ENCODE measurements at places on chromosomes 4 and X.

DNA sequence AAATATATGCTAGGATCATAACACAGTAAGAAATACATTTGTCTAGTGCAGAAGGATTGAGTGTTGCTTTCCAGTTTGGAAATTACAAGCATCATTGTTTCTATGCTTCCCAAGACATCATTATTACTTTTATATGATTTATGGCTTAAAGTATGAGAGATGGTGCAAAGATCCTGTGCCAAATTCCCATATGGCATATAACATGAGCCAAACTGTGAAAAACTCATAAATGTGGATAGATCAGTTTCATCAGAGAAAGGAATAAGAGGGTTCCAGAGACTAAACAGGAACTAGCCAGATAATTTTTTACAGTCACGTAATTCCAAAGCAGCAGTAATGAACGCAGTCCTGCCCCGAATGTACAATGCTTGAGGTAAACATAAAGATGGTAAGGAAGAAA, 126.3 kb downstream of the PRDM5 start:
- no peak for DNase-seq

GRCh38 chr4:24924309-24924781, 11.5 kb upstream of the CCDC149 start:
- DNase-seq: no peak

GRCh38 chr4:189092581-189092980, 848.1 kb upstream of the FRG1 start:
- no peak for DNase-seq

DNA sequence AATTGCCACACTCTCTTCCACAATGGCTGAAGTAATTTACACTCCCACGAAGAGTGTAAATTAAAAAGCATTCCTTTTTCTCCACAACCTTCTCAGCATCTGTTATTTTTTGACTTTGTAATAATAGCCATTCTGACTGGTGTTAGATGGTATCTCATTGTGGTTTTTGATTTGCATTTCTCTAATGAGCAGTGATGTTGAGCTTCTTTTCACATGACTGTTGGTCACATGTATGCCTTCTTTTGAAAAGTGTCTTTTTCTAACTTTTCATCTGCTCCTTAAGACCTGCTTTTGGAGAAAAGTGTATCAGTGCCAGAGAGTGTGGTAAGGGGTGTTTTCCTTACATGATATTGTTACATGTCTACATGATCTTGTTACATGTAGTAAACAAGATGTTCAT, 25.7 kb downstream of the GUCY1A1 start:
- DNase-seq: no peak

GRCh38 chr4:38470735-38471262, 193.2 kb upstream of the KLF3 start:
- peak; percentile 22 for DNase-seq

DNA sequence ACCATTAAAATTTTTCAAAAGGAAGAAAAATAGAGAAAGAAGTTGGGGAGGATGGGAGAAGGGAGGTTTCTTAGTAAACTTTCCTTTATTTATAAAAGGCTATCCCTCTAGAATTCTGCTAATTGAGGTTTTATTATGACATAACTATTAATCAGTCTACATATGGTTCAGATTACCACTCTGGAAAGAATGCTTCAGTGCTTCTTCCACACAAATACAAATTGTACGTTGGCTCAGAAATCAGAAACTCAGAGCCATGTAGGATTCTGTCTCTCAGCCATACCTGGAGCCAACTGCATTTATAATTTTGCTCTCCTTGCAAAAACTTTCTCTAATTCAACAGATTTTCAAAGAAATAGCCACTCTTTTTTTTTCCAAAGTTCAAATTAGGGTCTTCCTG, 37.1 kb downstream of the SRPX start:
- no peak for DNase-seq

GRCh38 chrX:20500171-20500865, 233.6 kb upstream of the RPS6KA3 start:
- no peak for DNase-seq

DNA sequence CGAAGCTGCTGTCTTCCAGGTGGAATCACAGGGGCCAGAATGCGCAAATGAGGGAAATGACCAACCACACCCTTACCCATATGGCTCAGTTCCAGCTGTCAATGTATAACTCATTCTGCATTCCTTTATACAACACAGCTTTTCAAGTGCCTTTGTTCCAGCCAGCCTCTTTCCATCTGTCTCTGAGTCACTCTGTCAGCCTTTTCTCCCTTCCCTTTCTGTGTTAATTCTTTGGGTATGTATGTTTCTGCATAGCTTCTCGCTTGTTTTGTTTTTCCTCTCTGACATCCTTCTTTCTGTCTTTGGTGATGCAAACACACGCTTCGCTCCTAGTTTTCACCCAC, 54.5 kb downstream of the RS1 start:
- peak; percentile 89 for DNase-seq

DNA sequence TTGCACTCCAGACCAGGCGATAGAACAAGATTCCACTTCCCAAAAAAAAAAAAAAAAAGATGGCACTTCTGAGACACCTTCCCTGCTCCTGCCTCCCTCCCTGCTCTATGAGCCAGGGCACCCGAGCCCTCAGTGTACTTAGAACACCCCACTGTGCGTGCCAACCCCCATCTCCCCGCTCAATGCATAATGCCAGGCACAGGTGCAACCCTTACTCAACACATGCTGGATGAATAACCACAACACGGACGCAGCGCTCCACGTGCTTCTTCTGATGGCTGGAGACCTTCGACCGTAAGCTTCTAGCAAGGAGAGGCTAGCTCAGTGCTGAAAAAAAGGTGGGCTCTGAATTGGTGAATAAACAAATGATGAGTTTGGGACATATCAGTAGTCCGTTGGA, 19.9 kb upstream of the IRAK1 start:
- no peak for DNase-seq

- DNase-seq: peak; percentile 39
These were observed 702 bp upstream of the CDKN2AIP start for GRCh38 chr4:183443655-183444213.

DNA sequence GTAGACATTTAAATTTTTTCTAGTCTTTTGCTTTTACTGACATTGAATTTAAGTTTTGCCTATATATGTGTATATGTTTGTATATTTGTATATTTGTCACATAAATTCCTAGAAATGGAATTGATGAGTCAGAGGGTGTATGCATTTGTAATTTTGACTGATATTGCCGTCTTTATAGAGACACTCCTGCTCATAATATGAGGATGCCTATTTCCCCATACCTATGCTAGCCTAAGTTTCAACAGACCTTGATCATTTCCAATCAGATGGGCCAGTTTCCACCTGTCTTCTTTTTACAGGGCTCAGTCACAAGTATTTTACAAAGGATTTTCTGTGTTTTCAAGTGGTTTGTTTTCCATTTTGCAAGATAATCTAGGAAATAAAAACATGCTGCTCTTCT, 10.8 kb downstream of the PDLIM5 start:
- DNase-seq: peak; percentile 52

DNA sequence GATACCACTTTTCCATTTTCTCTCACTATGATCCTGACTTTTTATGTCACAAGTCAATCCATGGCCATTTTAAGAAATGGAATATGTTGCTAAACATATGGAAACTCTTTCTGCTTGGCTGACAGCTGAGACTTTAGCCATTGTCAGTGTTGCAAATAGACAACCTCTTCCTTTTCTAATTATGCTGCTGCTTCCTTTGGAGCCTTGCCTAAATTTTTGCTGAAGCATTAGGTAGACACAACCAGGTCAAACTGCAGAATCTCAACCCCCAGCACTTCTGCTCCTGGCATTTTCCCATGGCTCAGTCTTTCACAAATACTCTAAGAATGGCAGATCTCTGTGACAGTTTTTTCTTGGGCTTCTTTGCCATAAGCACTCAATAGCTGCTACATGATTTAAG, 543.3 kb downstream of the GRID2 start:
- DNase-seq: no peak

DNA sequence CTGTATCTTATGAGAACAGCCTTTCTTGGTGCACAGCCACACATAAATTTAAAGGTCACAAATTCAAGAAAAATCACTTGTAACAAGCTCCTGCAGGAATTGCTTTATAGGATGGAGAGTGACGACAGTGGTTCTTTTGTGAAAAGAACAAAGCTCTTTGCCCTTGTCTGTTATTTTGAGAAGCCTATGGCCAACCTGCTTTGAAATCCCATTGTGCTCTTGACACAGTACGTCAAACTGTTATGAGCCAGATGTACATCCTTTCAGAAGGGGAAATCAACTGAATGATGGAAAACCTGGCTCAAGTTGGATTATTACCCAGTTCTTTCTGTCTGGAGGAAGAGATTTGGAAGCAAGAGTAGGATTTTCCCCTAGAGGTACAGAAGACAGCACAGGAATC, 1454.2 kb downstream of the ARAP2 start:
- no peak for DNase-seq

DNA sequence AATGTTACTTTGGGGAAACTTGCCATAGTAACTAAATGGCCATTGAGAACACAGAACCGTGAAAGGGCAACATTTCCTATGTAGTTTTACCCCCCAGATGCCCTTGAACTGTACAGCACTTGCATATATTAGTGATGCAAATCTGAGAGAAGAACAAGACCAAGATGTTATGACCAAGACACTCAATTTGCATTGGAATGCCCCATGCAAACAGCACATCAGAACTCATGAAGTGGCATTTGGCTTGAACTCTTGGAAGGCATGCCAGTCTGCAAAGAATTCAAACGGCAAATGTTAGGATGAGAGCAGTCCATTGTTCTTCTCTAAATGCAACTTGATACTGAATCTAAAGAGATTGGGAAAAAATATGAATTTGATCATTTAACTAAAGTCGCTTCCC, 139.4 kb upstream of the CXorf66 start:
- DNase-seq: no peak

DNA sequence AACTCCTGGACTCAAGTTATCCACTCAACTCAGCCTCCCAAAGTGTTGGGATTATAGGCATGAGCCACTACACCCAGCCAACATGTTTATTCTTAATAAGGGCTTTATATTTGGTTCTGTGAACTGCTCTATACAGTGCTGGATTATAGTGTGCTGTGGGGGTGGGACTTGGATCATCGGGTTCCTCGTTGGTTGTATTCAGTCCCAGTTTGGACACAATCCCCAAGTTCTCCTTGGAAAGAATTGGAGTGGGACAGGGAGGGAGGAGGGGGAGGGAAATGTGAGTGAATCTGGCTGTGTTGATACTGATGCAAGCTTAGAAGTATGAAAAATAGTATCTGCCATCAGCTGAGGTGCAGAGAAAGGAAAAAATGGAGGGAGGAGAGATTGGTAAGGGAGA, 121.3 kb downstream of the KIT start:
- DNase-seq: no peak
